Stimulated activated CD4-positive, alpha-beta T cell treated with anti-CD3 and anti-CD28 coated beads, TNF-alpha, amount 100 ng/mL, for 24 hours (primary cell): ENCODE measurements at places on chromosomes 3 and 15.

DNA sequence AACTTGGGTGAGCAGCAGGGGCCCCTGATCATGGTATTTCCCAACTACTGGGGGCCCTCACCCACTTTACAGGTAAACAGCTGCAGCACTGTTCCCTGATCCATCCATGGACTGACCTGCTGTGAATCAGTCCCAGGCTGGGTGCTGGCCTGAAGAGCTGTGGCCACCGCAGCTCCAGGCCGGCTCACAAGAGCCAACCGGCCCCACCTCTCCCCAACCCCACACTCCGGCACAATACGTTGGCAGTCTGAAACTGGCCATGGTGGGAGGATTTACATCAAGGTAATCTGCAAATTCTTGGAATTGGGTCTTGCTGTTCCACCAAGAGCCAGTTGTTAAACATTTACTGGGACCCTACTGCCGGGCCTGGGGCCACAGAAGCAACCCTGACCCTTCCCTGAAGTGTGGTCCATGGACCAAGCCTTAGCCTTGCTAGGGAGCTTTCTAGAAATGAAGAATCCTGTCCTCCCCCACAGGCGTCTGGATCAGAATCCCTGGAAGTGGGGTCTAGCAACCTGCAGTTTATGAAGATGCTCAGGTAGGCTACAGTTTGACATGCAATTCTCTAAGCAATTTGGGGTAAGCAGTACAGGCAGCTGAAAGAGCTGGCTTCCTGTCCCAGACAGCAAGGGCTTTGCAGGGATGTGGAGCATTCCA, 3.7 kb downstream of the SLC6A20 start:
- DNase-seq = no peak

GRCh38 chr3:52710512-52710911, 4.6 kb downstream of the SPCS1 start:
- DNase-seq = no peak

GRCh38 chr15:73856458-73857192, 16.7 kb upstream of the TBC1D21 start:
- DNase-seq = no peak

GRCh38 chr3:76369170-76369569, 583.8 kb upstream of the ZNF717 start:
- DNase-seq = no peak

DNA sequence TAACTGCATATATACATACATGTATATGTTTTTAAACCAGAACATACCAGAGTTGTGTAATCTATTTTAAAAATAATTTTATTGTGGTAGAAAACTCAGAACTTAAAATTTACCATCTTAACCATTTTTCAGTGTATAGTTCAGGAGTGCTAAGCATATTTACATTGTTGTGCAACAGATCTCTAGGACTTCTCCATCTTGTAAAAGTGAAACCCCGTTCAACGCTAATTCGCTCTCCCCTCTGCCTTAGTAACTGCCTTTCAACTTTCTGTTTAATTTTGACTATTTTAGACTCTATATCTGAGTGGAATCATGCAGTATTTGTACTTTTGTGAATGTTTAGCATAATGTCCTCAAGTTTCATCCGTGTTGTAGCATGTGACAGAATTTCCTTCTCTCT, 51.8 kb upstream of the SSR3 start:
- DNase-seq = no peak

- no peak for DNase-seq
Measured at GRCh38 chr3:169722724-169723123, 42.1 kb downstream of the TERC start.
